ENCODE measurements at places on chromosomes 7 and 10.

GRCh38 chr7:74612015-74612829 lies 45.3 kb upstream of the GTF2I start:
- DNase-seq, result no peak

GRCh38 chr10:98415731-98416119 lies 743 bp upstream of the PYROXD2 start:
- DNase-seq, result no peak

DNA sequence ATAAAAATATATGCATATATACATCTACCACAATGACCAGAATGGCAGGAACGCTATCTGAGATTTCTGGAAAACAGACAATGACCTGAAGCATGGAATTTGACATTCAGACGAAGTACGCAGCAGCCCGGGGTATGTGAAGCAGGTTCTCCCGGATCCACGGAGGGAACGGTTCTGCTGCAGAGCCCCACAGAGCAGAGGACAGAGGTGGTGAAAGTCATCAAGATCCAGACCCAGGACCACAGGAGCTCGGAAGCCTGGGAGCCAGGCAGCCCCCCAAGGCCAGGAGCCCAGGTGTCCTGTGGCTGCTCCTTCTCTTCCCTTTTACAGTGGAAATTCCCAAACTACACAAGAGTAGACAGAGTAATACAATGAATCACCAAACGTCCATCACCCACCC lies 42.1 kb upstream of the DNAAF5 start:
- DNase-seq, result no peak

DNA sequence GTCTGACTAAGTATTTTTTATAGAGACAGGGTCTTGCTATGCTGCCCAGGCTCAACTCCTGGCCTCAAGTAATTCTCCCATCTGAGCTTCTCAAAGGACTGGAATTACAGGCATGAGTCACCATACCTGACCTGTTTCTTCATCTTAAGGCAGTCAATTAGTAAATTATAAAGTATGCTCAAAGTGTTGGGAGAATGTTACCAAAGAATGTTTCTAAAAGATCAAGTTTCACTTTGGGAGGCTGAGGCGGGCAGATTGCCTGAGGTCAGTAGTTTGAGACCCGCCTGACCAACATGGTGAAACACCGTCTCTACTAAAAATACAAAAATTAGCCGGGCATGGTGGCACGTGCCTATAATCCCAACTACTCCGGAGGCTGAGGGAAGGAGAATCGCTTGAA lies 117.0 kb downstream of the ALOX5 start:
- DNase-seq, result no peak

DNA sequence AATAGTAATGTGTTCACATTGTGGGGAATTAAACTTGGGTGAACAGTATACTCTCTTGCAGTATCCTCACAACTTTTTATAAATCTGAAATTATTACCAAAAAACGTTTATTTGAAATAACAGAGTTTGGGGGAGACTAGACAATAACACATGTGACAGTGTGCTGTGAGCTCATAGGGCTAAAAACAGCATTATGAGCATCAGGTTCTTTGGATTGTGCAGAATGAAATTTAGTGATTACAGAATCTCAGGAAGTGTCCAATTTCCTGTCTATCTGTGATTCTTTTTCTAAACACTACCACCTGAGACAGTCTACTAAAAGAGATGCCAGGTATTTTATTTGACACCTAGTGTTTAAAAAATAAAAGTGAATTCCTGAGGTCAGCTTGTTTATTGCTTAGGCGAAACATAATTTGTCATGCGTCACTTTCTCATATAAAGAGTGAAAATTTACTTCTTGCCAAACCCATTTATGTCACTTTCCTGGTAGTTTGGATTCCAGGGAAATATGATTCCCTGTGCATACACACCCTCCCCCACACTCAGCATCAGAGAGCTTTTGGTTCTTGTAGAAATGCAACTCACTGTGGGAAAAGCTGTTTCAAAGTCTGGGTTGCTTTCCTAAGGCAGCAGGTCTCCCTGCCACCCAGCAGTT lies 71.2 kb downstream of the AOAH start:
- DNase-seq, result no peak

DNA sequence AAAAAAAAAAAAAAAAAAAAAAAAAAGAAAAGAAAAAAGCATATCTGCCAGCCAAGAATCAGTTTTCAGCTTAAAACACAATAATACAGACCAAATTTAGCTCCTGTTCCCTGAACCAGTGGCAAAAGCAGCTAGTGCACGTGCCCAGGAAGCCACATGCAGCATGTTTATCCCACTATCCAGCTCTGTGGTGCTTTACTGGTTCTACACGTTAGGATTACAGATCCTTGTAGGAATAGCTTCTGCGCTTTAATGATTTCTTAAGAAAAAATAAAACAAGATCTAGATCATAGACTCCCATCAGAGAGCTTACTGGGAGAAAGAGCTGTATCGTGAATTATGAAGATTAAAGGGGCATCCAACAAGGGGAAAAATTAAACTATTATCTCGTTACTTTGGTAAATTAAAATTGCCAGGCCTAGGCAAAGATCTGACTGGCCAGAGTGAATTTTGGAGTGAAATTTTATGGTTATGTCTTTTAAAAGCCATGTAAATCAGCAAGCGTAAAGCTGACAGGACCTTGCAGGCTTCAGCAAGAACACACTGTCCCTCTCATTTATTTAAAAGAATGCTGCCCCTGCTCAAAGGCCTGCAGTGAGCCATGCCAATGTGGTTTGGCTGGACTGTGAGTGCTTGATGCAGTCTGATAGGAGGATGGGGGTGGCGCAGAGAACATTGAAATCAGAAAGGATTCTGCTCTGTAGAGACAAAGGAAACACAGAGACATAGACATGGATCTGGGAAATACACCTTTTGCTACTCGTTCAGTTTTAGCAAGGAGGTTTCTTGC lies 177.3 kb upstream of the PHYHIPL start:
- no peak for DNase-seq

DNA sequence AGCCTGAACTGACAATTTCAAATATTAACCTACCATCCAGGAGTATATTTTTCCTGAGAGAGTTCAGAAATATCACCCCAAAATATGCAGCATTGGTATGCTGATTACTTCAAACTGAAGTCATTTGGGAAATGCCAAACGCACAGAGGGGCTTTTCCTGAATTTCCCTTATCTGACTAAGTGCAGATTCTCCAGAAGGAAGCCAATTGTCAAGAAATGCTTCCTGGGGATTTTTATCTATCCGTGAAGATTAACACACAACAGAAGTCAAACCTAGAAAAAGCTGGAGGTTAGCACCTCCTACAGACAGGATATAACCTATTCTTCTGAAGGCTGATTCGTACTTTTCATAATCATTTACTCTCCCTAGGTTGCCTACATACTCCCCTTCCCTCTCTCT lies 91.0 kb downstream of the AKR1D1 start:
- no peak for DNase-seq

GRCh38 chr7:56811081-56811480 lies 321.2 kb downstream of the ZNF479 start:
- DNase-seq, result no peak

- no peak for DNase-seq
Observed at GRCh38 chr7:111528331-111528730, 34.0 kb downstream of the IMMP2L start.

DNA sequence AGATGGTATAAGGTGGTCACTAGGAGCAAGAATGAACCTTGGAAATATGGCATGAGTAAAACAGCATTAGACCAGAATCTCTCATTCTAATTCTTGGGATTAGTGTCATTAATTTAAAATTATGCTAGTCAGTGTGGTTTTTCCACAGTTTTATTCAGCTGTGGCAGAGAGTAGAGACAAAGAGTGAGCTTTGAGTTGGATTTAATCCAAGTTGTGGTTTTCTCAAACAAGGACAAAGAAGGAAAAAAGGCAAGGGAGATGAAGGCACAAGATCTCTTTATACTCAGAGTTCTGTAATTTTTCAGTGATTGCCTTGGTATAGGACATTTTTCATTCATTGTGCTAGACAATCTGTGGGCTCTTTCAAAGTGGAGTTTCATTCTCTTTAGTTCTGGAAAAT lies 28.2 kb upstream of the AKAP9 start:
- no peak for DNase-seq

DNA sequence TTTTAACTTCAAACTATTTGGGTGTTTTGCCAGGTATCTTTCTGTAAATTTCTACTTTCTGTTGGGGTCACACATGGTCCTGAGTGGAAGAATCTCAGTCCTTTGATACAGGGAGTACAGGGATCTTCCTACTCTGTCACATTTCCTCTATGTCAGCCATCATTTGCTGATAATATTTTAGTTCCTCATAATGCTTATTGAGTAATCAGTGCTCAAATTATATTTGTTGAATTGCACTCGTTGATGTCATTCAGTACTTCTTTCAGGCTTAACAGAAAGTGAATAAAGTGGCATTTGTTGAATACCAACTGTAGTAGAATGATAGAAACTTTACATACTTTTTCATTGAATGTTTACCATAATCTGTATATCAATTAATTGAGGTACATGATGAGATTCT lies 31.9 kb downstream of the WDR11 start:
- DNase-seq, result no peak

DNA sequence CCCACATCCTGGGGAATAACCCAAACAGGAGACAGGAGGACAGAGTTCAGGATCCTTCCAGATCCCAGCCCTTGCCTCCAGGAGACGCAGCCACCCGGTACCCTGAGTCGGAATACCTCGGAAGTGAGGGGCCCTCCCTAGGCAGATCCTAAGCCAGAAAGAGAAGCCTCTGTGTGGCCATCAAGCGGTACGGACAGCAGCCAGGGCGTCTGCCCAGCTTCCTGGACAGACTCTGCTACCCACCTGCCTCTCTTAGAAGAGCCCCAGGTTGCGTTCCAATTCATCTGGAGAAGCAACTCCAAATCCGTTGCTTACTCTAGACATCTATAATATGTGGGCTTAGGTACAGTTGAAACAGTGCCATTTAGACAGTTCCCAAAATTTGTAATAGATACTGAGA lies 220.2 kb upstream of the SH2B2 start:
- DNase-seq, result no peak

- no peak for DNase-seq
Observed at GRCh38 chr7:105327201-105327600, 61.5 kb downstream of the SRPK2 start.
